ENCODE measurements at places on chromosomes 6 and 20.

DNA sequence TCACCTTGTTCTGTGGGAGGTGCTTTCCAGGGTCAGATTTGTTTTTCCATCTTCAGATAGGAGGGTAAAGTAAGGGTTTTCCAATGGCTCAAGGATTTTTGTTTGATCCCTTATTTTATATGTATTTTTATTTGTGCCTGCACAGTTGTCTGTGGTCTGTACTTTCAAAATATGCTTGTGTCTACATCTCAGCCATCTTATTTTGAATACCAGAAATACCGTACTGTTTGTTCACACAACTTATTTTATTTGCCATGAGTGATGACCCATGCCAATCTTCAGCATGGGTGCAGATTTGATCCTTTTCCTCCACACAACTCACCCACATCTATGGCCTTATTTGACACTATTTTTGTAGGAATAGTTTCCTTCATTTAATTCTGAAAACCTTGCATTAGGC lies 72.2 kb upstream of the PTCHD4 start:
- no peak for DNase-seq

DNA sequence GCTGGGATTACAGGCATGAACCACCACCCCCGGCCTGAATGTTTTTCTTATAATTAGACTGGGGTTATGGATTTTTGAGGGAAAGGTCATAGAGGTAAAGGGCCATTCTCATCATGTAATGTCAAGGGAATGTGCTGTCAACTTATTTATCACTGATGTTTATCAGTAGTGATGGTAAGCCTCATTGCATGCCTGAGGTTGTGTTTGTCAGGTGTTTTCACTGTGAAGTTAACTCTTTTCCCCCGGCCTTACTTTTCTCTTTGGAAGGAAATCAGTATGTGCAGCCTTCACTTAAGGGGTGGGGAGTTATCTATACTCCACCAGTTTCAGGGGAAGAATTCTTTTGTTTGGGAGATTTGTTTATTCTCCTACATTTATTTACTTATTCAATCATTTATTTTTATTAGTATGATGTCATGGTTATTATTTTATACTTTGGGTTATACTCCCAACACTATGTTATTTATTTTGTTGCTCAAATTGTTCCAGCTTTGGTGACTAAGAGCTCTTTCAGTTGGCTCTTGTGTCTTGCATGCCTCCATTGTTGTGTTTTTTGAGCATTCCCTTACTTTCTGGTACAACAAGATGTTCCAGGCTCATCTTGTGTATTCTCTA lies 2.8 kb upstream of the SLC17A5 start:
- no peak for DNase-seq

- no peak for DNase-seq
Measured at GRCh38 chr6:116563830-116564229, 7.5 kb upstream of the RWDD1 start.

DNA sequence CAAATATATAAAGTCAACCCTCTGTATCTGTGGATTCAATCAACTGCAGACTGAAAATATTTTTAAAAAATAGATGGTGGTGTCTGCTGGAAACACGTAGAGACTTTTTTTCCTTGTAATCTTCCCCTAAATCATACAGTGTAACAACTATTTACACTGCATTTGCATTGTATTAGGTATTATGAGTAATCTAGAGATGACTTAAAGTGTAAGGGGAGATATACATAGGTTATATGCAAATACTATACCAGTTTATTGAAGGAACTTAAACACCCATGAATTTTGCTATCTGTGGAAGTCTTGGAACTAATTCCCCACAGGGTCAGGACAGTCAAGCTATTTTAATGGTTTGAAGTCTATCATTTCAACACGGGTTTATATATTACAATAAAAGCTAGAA lies 10.2 kb downstream of the HDAC2 start:
- DNase-seq, result no peak

DNA sequence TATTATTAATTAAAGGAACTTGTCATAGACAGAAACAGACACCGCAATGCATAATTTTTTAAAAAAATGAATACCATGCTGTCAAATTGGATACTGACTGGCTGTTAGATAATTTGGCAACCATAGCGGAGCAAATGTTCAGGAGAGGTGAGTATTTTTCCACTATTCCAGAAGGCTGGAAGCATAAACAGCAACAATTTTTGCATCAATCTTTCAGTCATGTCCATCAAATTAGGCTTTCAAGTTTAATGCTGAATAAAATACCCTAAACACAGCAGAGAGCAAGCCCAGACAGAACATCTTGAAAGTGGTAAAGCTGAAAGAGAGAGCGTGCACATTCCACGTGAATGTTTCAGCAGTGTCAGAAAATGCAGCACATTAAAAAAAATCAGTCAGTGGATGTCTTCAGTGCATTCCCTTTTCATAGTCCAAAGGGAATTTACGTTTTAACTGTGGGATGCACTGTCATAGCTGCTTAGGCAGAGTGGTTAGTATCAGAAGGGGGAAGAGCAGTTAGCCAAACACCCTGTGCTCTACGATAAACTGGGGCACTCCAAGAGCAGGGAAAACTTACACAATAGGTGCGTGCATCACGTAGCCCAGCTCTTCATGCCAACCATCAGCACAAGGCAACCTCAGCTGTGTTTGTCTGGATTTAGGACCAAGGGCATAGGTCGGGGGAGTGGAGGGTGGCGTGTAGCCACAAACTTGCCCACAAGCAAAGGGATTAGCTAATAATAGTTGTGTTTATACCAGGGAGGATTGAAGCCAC lies 116.2 kb upstream of the STMND1 start:
- no peak for DNase-seq

GRCh38 chr6:158437571-158437970 lies 122.3 kb upstream of the TMEM181 start:
- DNase-seq, result no peak

DNA sequence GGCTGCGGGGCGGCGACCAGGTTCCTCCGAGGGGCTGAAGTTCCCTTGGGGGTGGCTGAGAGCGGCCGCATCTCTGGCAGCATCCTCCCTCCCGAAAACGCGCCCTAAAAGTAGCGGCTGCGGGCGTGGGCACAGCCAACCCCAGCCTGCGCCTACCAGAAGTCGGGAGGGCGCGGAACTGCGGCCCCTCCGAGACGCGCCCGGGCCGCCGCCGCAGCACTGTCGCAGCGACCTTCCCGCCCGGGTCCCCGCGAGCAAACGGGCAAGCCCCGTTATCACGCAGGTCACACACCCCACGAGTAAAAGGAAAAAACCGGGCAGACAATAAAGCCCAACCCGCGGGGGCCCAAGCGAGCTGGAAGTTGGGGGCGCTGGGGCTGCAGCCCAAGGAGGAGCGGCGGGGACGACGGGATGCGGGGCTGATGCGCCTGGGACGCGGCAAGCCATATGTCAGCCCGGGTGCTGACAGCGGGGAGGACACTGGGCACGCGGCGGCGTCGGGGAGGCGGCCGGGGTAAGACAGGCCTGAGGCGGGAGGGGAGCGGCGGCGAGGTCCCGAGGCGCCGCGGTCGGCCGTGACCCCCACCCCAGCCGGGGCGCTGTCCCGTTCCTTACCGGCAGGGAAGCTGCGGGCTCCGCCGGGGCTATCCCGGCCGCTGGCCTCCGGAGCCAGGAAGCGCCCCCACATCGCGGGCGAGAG lies 659 bp downstream of the CEP85L start:
- DNase-seq, result peak; percentile 21

DNA sequence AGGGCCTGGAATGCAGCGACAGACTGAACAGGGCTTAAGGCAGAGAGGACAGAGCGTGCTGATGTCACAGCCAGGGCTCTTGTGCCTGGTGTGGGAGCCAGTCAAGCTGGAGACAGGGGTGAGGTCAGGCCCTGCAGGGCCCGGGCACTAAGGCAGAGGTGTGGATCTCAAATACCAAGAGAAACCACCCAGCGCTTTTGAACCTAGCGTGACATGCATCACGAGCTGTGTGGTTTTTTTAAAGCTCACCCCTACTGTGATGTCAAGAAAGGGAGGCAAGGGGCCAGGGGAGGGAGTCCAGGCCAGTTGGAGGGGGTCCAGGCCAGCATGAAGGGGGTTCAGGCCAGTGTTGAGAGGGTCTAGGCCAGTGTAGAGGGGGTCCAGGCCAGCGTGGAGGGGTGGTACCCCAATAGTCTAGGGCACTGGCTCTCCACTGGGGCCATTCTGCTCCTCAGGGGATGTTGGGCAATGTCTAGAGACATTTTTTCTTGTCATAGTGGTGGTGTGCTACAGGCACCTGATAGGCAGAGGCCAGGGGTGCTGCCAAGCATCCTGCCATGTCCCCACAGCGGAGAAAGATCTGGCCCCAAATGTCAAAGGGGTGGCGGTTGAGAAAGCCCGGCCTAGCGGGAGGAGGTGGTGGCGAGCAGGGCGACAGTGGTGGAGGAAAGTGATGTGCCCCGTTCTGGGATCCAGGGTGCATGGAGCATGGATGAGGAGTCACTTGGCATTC lies 42.6 kb downstream of the RBM38 start:
- no peak for DNase-seq

GRCh38 chr6:33693186-33694105 lies 18.1 kb downstream of the UQCC2 start:
- no peak for DNase-seq

GRCh38 chr6:54282186-54282585 lies 26.1 kb upstream of the TINAG start:
- no peak for DNase-seq

GRCh38 chr20:38092915-38093314 lies 59.4 kb downstream of the RPRD1B start:
- DNase-seq, result no peak

DNA sequence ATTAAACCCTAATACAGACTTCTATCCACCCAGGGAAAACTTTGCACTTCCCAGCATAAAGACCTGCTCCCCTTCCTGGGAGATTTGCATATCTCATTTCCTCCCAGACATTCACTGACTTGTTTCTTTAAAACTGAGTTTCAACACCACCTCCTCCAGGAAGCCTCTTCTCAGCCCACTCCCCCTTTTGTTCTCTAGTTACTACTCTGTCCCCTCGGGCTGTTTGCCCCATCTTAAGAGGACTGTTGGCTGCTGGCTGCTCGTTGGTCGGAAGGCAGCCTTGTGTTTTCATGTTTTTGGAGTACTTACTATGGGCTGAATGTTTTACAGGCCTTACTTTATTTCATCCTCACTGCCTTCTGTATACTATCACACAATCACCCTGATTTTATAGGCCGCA lies 6.6 kb downstream of the ARHGAP40 start:
- no peak for DNase-seq

DNA sequence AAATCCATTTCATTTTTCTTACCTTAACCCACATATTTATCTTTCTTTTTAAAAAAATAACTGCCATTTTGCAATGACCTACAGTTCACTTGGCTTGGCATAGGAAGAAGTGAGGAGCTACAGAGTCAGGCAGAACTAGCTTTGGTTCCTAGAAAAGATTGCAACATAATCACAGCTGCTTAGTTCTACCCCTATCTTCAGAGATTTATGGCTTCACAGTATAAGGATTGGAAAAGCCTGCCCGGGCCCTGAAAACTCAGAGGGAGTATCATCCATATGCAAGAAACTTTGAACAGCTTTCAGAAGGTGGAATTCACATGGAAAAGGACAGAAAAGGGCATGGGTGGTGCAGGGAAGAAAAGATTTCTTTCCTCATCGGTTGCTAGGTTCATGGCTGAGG lies 774.3 kb upstream of the CHD6 start:
- DNase-seq, result no peak

GRCh38 chr6:5351552-5352210 lies 90.4 kb downstream of the FARS2 start:
- no peak for DNase-seq

GRCh38 chr6:9121549-9121948 lies 686.2 kb upstream of the SLC35B3 start:
- no peak for DNase-seq

GRCh38 chr6:128350416-128351254 lies 169.8 kb downstream of the PTPRK start:
- no peak for DNase-seq

GRCh38 chr6:108988296-108988695 lies 106.3 kb downstream of the SESN1 start:
- DNase-seq, result no peak

- DNase-seq, result no peak
Measured at GRCh38 chr6:90249458-90249857, 47.2 kb downstream of the BACH2 start.

DNA sequence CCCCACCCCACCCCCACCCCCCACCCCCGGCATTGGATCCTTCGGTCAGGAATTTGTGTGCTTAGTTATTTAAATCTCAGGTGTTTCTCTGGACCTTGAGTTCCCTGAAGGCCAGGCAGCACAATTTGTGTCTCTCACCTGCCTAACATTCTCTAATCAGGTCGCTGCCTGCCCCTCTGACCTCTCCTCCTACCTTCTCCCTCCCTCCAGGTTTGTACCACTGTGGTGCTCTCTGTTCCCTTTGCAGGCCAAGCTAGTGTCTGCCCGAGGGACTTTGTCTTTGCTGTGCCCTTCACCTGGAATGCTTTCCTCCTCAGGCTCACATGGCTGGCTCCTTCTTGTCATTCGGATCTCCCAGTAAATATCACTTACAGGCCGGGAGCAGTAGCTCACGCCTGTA lies 131.4 kb upstream of the SLC2A12 start:
- no peak for DNase-seq

DNA sequence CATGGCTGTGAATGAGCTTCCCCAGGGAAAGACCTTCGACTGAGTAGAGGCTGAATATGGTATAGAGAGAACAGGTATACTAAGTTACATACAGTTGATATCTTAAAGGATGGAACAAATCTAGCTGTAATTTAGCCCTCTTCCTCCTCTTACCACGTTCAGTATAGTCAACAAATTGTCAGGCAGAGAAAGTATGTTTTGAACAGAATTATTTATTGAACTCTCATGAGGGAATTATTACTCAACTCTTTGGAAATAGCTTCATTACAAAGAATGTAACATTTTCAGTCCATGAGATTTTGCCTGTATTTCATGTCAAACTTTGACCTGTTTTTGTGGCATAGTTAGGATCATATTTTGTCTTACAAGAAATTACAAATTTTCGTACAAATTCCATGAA lies 63.0 kb downstream of the SH3BGRL2 start:
- DNase-seq, result no peak

- DNase-seq, result no peak
Measured at GRCh38 chr6:114216789-114217467, 125.9 kb downstream of the HS3ST5 start.

GRCh38 chr6:43256670-43257366 lies 13.5 kb downstream of the TTBK1 start:
- no peak for DNase-seq

DNA sequence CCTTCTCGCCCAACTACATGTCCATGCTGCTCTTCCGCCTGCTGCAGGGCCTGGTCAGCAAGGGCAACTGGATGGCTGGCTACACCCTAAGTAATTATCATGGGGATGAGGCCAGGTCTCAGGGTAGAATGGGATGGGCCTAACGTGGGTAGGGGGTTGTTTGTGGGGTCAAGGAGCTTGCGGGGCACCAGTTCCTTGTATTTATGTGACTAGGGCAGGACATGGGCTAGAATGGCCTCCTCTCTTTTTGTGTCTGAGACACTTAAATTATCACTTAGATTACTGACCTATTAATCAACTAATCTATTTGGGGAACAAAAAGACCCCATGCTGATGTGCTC lies 10.7 kb downstream of the SLC22A1 start:
- DNase-seq, result no peak

- DNase-seq, result no peak
Measured at GRCh38 chr6:40965046-40965445, 74.0 kb downstream of the UNC5CL start.

- DNase-seq, result peak; percentile 84
Measured at GRCh38 chr20:2742934-2743559, 50.5 kb downstream of the EBF4 start.
